Fibroblast of skin of right quadriceps (primary cell): ENCODE measurements at places on chromosomes 7 and 10.

DNA sequence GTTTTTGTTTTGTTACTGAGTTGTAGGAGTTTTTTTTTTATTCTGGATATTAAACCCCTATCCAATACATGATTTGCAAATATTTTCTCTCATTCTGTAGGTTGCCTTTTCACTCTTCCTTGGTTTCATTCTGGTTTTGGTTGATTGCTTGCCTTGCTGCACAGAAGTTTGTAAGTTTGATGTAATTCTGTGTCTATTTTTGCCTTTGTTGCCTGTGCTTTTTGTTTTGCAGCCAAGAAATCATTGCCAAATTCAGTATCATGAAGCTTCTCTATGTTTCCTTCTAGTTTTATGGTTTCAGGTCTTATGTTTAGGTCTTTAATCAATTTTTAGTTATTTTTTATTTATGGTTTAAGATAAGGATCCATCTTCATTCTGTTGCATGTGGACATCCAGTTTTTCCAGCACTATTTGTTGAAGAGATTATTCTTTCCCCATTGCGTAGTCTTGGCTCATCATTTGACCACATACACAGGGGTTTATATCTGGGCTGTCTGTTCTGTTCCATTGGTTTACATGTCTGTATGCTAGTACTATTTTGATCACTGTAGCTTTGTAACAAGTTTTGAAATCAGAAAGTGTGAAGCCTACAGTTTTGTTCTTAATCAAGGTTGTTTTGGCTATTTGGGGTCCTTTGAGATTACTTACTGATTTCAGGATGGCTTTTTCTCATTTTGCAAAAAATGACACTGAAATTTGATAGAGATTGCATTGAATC is 26.4 kb downstream of the BMPR1A start:
- no peak for DNase-seq

DNA sequence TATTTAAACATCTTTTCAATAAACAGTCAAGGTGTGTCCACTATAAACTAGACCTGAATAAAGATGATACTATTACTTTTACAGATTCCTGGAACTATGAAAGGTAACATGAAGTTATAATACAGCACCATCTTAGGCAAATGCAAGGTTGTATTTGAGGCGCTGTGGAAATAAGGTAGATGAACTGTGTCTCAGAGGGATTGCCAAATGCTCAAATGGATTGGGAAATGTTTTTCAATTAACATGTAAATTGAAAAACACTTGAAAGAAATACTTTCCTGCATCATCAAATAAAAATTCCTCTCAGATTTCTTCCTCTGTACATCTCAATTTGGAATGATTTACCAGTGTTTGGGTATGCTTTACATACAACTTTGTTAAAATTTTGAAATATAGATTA is 139.4 kb downstream of the DKK1 start:
- DNase-seq = no peak

GRCh38 chr7:108014747-108015682 is 12.1 kb upstream of the LAMB1 start:
- peak; percentile 88 for DNase-seq

DNA sequence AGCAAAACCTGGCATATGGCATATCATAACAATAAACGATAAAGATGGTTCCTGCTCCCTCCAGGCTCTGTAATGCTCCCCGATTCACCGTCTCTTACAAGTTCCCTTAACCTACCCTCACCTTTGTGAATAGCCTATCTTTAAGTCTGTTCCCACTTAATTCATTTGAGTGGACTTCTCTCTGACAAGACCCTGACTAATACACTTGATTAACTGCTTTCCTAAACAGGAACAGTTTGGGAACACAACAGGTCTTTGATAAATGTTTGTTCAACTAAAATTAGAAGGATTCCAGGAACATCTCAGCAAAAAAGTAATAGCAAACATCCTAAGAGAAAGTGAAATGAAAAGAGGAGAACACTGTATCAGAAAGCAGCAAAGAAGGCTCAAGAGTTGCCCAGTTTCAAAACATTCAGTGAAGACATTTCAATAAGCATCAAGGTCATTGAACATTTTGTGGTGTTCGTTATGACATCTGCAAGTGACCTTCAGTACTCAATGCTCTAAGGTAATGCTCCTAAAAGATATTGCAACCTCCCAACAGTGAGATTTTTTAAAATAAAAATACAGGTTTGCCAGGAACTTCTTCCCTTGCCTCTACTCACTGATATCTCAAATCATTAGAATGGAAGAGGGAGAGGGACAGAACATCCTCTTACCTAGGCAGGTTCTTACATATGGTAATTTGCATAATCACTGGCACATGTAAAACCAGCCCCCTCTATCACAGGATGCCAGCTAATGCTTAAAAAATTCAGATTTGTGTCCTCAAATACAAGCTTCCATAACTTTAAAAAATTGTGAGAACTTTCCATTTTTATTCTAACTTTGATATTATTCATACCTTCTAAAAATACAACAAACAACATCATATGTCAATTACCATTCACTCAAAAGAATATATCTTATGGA is 11.4 kb upstream of the ARHGAP12 start:
- peak; percentile 35 for DNase-seq

DNA sequence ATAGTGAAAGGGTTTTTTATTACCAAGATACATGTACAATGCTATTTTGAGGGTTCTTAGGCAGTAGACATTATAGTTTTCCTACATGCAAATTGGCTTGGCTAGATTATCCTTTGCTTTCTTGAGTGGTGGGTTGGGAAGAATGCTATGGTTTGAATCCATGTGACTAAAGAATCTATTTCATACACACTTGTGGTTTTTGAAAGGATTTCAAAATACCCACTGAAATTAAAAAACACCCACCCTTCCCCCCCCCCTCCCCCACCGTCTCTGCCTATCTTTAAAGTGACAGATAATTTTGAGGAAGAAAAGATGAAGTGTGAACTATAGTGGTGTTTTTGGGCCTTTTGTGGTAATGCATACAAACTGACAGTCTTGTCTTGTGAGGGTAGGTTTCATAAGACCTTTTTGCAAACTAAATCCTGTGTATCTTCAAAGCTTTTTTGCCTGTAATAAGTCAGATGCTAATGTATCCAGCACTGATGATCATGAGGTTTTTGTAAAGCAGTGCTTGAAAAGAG is 90.9 kb downstream of the TPST1 start:
- DNase-seq = peak; percentile 87

GRCh38 chr7:30800785-30801252 is 29.6 kb downstream of the MINDY4 start:
- peak; percentile 83 for DNase-seq

GRCh38 chr10:121531830-121532178 is 66.4 kb downstream of the FGFR2 start:
- DNase-seq = no peak

GRCh38 chr10:110853921-110854605 is 17.7 kb upstream of the PDCD4 start:
- no peak for DNase-seq

DNA sequence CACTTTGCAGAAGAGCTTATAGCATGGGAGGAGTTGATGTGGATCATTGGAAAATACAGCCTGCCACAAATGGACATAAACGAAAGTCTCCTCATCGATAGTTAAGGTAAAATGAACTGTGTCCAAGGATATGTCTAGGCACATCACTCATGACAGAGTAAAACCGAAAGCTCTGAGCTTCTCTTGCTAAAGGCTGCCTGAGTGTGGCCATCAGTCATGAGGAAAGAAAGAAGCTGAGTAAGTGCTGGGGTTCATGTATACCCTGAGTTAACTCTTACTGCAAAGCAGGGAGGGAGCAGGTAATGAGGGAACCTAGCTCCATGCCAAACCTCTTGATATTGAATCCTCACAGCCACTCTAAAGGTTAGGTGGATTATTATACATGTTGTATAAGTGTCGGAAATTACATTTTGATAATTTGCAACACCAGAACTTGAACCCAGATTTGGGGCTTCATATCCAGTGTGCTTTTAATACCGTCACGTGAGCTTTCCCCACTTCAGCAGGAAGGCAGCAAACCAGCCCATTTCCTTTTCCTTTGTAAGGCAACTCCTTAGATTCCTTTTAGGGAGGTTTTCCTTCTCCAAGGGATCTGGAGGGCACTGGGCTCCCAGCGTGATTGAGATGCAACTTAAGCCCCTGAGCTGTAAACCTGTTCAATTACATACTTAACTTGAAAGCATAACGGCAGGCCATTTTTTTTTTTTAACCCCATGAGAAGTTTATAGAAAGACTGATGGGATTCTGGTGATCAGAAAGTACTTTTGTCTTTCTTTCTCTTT is 215.0 kb downstream of the PHF14 start:
- DNase-seq = no peak

DNA sequence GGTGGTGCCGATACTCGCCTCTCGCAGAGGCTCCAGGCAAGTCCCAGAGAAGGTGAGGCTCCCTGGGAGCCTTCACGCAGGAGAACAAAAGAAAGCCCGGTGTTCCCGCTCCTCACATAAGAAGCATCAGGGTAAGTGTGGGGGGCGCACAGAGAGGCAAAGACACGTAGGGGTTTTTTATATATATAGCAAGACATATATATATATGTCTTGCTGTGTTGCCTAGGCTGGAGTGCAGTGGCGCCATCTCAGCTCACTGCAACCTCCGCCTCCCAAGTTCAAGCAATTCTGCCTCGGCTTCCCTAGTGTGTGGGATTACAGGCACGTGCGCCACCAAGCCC is 61.3 kb downstream of the PDIA4 start:
- DNase-seq = no peak

DNA sequence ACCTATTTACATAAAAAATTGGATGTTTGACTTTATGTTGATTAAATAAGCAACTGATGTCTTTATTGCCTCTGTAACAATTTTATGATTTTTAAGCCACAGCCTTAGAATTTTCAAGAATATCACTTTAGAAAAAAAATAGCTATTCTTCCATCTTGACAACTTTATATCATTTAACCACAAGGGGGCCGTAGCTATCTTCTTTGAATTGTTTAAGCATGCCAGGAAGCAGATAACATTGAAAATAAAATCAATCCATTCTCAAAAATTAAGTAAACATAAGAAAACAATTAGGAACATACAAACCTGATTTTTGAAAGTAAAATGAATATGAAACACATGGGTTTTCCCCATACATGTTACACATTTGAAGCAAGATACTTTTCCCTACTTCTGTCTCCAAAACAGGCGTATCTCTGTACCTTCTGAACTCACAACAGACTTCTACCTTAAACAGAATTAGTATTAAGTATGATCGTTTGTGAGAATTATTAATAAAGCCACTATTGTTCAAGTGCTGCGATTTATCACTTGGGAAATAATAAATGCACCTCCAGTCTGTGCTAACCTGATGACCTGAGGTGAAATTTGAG is 209.0 kb downstream of the CACNA2D1 start:
- peak; percentile 55 for DNase-seq

DNA sequence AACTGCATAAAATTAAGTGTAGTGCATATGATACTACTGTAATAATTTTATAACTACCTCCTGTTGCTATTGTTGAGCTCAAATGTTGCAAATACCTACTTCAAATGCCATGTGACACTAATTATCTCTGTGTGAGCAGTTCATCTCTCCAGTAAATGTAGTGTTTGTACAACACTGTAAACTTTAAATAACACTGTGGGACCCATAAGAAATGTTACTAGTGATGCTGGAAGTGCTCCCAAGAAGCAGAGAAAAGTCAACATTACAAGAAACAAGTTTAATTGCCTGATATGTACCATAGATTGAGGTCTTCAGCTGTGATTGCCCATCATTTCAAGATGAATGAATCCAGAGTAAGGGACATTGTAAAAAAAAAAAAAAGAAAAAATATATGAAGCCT is 39.9 kb downstream of the RALA start:
- DNase-seq = no peak

DNA sequence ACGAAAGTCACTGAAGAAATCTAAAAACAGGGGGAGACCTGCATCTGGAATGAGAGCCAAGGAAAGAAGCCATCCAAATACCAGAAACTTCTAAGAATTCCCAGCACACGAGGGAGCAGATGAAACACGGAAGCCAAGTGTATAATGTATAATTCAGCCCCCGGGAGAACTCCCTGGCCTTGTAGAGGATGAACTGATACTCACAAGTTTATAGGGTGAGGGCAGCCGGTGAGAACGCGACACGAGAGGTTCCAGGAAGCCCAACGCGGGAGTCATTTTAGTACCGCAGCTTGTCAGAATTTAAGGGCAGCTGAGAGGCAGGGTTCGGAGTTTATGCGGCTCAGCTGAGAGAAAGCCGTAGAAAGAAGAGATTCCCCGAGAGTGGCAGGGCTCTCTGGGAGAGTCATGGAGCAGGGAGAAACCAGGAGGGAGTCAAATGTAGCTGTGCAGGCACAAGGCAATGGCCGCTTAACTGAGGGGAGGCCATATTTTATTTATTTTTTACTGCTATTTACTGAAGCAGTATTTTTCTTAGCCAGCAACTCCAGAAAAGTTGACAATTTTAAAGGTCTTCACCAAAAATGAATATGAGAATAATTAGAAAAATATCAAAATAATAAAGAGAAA is 164.0 kb downstream of the NPSR1 start:
- DNase-seq = no peak

DNA sequence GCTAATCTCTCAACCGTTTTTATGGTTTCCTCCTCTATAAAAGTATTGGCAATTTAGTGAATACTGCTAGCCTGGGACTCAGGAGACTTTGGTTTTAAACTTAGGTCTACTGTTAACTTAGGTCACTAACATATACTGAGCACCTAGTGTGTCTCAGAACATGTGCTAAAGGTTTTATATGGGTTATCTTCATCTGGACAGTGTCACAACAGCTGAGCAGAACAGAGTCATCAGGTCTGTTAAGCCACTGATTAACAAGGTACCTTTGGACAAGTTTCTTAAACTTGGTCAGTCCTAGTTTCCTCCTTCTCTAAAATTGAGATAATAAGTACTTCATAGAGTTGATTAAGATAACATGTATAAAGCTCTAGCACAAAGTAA is 30.6 kb downstream of the NET1 start:
- no peak for DNase-seq

DNA sequence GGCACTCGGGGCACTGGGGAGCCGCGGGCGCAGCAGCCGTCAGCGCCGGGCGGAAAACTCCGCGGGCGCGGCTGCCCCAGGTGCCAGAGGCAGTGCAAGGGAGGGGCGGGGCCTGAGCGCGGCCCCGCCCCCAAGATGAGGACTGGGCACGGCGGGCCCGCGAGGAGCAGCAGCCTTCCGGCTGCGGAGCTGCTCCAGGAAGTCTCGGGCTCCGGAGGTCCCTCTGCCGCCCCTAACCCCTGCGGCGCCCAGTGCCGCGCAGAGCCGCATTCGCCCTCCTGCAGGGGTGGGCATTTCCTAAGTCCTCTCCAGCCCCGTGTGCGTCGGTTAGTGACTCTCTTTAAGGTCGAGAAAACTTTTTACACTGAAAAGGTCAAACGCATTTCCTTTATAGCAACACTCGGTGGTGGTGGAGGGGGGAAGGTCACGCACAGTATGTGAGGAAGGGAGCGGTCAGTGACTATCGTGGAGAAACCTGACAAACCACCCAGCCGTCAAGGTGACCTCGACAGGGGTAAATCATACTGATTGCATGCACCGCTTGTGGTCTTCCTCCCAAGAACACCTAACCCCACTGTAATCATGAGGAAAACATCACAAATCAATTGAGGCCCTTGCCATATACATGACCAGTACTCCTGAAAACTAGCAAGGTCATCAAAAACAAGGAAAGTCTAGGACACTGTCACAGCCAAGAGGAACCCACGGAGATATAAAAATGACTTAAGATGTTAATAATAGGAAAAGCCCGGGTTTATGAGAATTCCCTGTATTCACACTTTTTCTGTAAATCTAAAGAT is at the start of gene ANXA11:
Gene ANXA11 (minus strand): TSS at position 61 of the 800 bp plus-strand sequence. CDS start 32,676 bp downstream, outside the sequence.
- peak; percentile 74 for DNase-seq
